ENCODE measurements at places on chromosomes 4 and X.

DNA sequence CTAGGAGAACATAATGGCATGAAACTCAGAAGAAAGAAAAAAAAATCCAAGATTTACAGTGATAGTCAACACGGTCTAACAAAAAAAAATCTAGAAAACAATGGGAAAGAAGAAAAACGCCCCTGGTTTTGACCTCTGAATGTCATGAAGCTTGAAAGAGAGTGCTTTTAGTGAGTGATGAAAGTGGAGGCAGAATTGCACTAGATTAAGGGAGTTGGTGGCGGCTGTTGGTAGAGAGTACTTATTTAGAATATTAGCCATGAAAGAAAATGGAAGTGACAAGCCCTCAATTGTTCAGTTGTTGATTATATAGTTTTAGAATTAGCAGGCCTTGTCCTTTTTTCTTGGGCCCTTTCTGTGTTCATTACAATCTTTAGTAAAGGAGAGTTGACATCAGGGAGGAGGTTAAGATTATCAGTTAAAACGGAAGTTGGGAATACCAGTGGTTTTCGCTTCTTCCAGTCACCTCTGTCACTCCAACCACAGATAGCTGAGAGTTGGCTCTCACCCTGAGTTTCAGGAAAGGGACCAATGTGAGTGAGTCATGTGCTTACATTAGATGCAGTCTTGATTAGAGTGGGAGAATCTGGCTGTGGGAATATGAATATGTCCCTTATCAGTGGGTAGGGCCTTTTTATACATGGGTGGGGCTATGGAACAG is 29.7 kb downstream of the EREG start:
- no peak overlapping the region for H3K27ac ChIP-seq
- H3K4me3 ChIP-seq: no peak overlapping the region
- no peaks in the 10 kb centered on the region for H3K27me3 ChIP-seq
- DNase-seq: no peak
- no peaks in the 10 kb centered on the region for H3K36me3 ChIP-seq
- H3K4me1 ChIP-seq: peaks cover 3% of the 10 kb centered on the region

DNA sequence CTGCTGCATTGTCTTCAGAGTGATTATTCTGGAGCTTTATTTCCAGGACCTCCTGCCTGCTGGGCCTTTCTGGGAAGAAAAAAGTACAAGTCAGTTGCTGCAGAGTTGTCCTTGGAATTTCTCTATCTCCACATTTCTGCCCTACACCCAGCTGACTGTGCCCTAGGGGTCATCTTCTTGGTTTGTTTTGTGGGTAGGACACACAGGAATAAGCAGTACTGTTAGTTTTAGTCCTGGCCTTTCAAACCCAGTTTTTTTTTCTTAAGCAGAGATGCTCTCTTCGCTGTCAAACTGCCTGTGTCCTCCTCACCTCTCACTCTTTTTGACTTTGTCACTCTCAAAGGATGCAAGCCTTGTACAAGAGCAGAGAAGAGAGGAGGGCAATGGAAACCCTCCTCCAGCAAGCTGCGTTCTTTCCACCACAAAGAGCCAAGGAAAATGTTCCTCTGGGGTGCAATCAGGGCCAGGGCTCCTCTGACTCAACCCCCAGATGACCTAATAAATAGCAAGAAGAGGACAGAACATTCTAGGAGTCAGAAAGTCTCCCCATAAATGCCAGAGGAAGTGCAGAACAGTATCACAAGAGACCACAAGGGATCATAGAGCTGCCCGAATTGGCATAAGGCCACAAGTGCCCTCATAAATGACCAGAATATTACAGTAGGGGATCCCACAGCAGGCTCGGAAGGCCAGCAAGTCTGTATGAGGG is 186.2 kb downstream of the RCHY1 start:
- no peak overlapping the region for H3K27ac ChIP-seq
- H3K4me1 ChIP-seq: no peaks in the 10 kb centered on the region
- H3K4me3 ChIP-seq: no peak overlapping the region
- H3K27me3 ChIP-seq: no peaks in the 10 kb centered on the region
- H3K36me3 ChIP-seq: no peaks in the 10 kb centered on the region

GRCh38 chr4:10050261-10050661 is 29.0 kb upstream of the SLC2A9 start:
- no peaks in the 10 kb centered on the region for H3K27me3 ChIP-seq
- DNase-seq: no peak
- no peak overlapping the region for H3K27ac ChIP-seq
- H3K36me3 ChIP-seq: no peaks in the 10 kb centered on the region

DNA sequence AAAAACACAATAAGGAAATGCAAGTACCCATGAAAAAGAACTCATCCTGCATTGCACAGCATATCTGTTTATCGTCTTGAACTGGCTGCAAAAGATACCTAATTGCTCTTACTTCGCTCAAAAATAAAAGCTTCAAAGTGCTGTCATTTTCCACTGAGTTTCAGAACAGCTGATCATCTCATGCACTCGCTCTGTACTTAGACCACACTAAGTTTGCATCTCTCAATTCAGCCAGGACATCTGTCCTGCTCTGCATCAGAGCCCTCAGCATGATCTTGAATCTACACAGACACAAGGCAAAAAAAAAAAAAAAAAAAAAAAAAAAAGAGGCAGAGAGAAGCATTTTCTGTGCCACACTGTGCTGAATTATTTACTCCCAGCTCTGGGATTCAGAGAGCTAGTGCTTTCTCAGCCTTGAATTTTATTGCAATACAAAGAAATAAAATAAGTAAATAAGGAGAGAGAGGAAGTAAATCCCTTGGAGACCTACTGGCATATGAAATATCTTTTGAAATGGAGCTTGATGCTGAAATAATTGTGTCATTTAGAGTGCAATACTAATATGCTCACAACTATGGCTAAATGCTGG is 81.3 kb downstream of the PPP1R2C start:
- no peaks in the 10 kb centered on the region for H3K27me3 ChIP-seq
- no peak overlapping the region for H3K27ac ChIP-seq
- no peak for DNase-seq
- no peak overlapping the region for H3K4me3 ChIP-seq

DNA sequence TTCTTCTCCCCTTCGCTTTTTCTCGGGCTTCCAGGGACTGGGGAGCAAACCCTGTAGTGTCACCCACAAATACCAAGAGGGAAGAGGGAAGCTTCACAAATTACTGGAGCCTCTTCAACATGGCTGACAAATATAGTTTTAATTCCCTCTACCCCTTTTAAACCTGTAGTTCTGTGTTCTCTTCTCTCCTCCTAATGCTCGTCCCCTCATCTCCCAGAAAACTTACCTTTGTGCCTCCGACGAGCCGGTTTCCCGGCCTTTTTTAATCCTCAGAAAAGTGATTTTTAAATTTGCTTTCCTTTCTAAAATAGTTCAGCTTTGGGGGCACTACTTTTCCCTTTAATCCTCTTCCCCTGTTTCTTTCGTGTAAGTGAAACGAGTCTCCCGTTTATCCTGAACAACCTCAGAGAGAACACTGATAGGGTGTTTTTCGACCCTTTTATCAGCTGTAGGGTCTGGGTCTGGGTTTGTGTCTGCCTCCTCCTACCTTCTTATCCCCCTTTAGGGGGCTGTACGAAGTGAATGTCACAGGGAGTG is 408 bp downstream of the TET2 start:
- peak overlapping the region; percentile 100 for H3K4me3 ChIP-seq
- H3K36me3 ChIP-seq: no peaks in the 10 kb centered on the region
- H3K27ac ChIP-seq: peak overlapping the region; percentile 61
- no peaks in the 10 kb centered on the region for H3K4me1 ChIP-seq
- no peaks in the 10 kb centered on the region for H3K27me3 ChIP-seq
- no peak for DNase-seq

GRCh38 chr4:124691801-124692200 is 20.7 kb downstream of the ANKRD50 start:
- no peak overlapping the region for H3K4me3 ChIP-seq
- no peaks in the 10 kb centered on the region for H3K36me3 ChIP-seq
- DNase-seq: no peak
- no peaks in the 10 kb centered on the region for H3K4me1 ChIP-seq

DNA sequence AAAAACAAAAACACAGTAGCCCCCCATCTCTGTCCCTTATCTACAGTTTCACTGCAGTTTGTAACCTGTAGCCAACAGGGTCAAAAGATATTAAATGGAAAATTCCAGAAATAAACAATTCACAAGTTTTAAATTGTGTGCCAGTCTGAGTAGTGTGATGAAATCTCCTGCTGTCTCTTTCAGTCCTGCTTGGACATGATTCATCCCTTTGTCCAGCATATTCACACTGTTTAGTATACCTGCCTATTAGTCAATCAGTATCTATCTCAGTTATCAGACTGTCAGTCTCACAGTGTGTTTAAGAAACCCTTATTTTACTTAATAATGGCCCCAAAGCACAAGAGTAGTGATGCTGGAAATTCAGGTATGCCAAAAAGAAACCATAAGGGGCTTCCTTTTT is 21.9 kb downstream of the CNOT6L start:
- no peak overlapping the region for H3K27ac ChIP-seq
- no peak overlapping the region for H3K4me3 ChIP-seq
- no peak for DNase-seq
- no peaks in the 10 kb centered on the region for H3K4me1 ChIP-seq
- H3K36me3 ChIP-seq: no peaks in the 10 kb centered on the region

GRCh38 chr4:36242629-36243354 is 1.5 kb downstream of the ARAP2 start:
- DNase-seq: no peak
- peak overlapping the region; percentile 80 for H3K4me3 ChIP-seq

DNA sequence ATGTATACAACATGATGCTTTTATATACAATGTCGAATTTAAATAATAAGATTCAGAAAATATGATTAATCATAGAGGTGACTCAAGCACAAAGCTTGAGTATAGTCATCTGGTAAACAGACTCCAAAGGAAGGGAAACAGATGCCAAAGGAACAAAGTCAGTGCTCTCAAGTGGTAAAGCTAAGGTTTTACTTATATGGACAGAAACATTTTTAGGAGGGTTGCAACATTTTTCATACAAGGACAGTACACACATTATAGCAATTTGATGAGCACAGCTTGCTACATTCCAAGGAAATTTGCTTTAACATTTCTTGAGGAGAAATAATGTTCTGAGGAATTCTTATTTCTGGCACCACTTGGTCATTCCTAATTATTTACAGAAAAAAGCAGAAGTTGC is 333.4 kb upstream of the AADAT start:
- no peaks in the 10 kb centered on the region for H3K4me1 ChIP-seq
- no peaks in the 10 kb centered on the region for H3K36me3 ChIP-seq
- no peaks in the 10 kb centered on the region for H3K27me3 ChIP-seq
- H3K4me3 ChIP-seq: no peak overlapping the region
- DNase-seq: no peak

DNA sequence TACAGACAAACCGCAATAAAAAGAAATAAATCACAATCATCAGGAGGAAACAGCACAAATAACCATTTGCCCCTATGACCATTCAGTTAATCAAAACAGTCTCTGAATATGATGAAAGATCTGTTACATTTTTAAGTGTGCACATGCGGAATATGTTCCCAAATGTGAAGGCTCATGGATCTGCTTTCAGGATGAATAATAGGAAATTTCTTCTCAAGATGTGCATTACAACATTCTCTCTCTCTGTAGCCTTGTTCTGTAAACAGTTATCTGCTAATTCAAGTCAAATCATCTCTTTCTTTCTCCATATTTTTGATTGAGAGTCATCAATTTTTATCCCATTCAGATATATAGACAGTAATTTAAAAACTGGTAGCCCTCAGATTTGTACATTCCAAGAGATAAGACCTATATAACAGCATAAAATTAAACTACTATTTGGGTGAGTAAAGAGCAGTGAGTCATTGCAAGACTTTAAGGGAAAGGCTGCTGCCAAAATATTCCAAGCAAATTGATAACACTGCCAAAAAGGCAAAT is 433.9 kb upstream of the ATOH1 start:
- H3K27me3 ChIP-seq: no peaks in the 10 kb centered on the region
- no peaks in the 10 kb centered on the region for H3K4me1 ChIP-seq
- DNase-seq: no peak
- no peak overlapping the region for H3K27ac ChIP-seq
- no peaks in the 10 kb centered on the region for H3K36me3 ChIP-seq
- H3K4me3 ChIP-seq: no peak overlapping the region

DNA sequence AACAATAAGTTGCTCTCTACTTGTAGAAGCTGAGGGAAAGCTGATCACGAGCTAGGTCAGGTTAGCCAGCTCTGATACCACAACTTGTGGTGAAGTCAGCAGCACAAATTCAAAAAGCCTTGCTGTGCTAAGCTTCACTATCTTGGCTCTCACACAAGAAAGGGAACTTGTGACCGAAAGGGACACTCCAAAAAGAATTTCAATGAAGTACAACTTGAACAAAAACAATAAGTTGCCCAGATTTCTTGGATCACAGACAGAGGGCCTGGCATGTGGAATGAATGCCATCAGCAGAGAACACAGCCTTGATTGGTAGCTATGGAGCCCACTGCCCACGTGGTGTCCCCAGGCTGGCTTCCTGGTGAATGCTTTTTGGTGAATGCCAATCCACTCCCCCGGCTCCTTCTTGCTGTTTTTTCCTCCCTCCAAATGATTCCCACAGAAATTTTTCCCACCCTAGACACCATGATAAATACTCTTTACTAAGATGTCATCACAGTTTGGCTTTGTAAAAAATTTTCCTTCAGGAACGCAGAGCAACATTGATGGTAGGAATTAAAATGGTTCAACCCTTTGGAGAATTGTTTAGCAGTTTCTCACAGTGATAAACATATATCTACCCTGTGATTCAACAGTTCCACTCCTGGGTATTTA is 82.6 kb downstream of the ANXA3 start:
- no peaks in the 10 kb centered on the region for H3K36me3 ChIP-seq
- DNase-seq: peak; percentile 46
- no peak overlapping the region for H3K4me3 ChIP-seq
- H3K27me3 ChIP-seq: 0 out of 2 replicates have a peak, but pooled peaks cover 4% of the 10 kb centered on the region
- H3K4me1 ChIP-seq: peaks cover 30% of the 10 kb centered on the region

GRCh38 chrX:39550795-39551361 is 546.9 kb downstream of the BCOR start:
- DNase-seq: no peak
- H3K36me3 ChIP-seq: no peaks in the 10 kb centered on the region
- no peak overlapping the region for H3K4me3 ChIP-seq
- H3K27me3 ChIP-seq: no peaks in the 10 kb centered on the region

DNA sequence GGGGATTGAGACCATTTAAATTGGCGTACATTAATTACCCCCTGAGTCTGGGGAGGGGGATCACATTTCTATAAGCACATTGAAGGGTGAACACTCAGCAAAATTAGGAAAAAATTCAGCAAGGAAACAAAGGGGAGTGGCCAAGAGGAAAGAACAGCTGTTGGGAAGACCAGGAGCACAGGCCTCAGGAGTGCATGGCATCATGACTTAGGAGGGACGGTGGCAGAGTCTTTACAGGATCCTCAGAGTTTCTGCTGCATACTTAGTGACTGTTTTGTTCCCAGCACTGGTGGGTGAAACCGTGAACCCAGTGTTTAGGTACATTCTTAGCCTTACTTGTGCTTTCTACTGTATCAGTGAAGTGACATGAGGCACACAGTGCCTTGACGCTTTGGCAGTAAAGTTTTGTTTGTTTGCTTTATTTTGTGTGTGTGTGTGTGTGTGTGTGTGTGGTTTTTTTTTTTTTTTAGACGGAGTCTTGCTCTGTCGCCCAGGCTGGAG is 121.3 kb downstream of the CBR4 start:
- no peaks in the 10 kb centered on the region for H3K27me3 ChIP-seq
- no peaks in the 10 kb centered on the region for H3K4me1 ChIP-seq
- H3K4me3 ChIP-seq: no peak overlapping the region
- no peak overlapping the region for H3K27ac ChIP-seq
